Fibroblast of mammary gland (primary cell): ENCODE measurements at places on chromosomes 16 and 17.

DNA sequence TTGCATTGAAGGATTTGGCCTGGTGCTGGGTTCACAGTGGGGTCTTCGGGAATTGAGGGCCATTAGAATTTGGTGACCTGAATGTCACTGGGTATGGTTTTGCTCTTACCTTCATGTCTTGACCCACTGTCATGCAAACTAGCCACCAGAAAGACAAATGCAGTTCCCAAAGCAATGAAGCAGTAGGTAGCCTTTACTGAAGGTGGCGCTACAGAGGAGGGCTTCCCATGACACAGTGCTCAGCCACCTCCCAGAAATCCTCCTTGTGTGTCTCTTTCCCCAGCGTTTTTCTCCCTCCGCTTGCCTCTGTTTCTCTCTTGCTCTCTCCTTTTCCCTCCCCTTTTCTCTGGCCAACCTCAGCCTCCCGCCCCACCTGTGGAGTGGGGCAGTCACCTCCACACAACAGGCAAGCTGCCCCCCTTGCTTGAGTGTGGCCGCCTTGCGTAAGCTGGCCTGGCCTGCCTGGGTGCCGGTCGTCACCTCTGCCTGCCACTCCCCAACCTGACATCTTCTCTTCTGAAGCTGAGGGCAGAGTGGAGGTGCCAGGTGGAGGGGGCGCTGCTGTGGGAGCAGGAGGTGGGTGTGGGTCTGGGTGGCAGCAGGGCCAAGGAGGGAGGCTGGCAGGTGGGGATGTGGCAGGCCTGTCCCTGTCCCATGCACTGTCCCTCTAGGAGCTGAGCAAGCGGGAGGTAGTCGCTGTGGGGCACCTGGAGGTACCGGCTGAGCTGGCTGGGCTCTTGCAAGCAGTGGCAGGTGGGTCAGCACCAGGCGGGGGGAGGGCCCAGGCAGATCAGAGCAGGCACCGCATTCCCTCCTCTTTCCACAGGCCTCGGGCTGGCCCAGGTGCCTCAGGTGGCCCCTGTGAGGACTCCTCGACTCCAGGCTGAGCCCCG is 34.7 kb downstream of the MYO15A start:
- DNase-seq: peak; percentile 30

DNA sequence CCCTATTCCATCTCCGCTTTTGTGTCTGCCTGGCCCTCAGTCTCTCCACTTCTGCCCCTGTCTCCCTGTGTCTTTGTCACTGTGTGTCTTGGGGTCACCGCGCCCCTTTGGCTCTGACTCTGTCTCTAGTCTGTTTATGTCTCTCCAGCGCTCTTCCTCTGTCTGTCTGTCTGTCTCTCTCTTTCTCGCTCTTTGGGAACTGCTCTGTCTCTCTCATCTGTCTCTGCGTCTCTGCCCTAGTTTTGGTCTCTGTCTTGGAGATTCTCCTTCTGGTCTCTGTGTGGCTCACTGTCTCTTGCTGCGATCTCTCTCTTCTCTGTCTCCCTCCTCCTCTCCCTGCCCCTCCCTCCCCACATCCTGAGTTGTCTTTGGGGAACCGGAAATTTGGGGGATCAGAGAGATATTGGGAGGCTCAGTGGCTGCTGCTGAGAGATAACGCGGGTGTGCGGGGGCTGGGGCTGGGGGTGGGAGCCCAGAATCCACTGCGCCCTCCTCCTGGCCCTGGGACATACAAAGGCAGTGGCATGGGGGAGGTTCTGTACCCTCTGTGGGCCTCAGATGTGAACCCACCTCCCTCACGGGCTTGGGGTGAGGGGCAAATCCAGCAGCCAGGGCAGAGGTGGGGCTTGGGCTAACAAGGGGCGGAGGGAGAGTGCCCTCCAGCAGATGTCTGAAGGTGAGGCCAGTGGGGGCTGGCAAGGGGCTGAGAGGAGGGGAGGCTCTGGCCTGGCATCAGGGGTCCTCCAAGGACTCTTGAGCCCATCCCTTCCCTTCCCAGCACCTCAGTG is 24.4 kb downstream of the LAT start:
- no peak for DNase-seq

DNA sequence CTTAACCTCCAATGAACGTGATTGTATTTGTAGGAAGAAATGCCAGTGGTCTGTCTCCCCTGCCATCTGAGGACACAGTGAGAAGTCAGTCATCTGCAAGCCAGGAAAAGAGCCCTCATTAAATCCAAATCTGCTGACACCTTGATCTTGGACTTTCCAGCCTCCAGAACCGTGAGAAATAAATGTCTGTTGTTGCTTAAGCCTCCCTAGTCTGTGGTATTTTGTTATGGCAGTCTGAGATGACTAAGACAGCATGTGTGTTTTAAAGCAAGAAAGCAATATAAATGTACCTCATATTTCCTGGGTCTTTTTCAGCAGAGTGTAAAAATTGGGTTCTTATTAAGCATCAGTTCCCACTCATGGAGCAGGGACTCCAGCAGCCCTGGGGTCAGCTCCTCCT is 177.9 kb upstream of the NLRP1 start:
- peak; percentile 10 for DNase-seq

- DNase-seq: no peak
Measured at GRCh38 chr17:74972107-74972972, at the start of gene HID1. Gene HID1, minus strand, starts transcription at chr17:74972759. Its CDS starts 103 bp downstream, at chr17:74972656.

- peak; percentile 38 for DNase-seq
Measured at GRCh38 chr17:45942284-45942683, 47.9 kb downstream of the MAPT start.

GRCh38 chr17:58172369-58173071 is 5.7 kb downstream of the OR4D2 start:
- DNase-seq: peak; percentile 42

- DNase-seq: no peak
Measured at GRCh38 chr16:22653876-22654275, 143.2 kb downstream of the NPIPB5 start.
